T-helper 22 cell (primary cell): ENCODE measurements at places on chromosomes 5 and 9.

GRCh38 chr5:81696418-81697397 is 54.2 kb downstream of the SSBP2 start:
- no peak for DNase-seq

GRCh38 chr9:125529589-125530515 is 177.2 kb downstream of the MAPKAP1 start:
- no peak for DNase-seq

DNA sequence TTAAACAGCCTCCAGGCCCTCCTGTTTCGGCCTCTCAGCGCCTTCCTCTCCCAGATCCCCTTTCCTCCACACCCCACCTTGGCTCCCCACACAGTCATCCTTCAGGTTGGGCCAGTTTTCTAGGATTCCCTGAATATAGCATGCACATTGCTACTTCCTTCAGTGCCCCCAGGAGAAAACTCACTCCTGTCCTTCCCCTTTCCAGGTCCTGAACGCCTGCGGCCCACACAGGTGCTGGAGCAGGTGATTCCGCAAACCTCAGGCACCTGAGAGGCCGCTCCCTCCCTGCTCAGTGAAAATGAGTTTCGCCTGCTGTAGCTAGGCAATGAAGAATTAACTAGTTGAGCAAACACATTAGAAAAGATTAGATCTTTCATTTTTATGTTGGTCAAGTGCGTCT is 185.0 kb downstream of the MED10 start:
- DNase-seq = no peak

GRCh38 chr5:78533356-78533755 is 115.2 kb downstream of the LHFPL2 start:
- no peak for DNase-seq

DNA sequence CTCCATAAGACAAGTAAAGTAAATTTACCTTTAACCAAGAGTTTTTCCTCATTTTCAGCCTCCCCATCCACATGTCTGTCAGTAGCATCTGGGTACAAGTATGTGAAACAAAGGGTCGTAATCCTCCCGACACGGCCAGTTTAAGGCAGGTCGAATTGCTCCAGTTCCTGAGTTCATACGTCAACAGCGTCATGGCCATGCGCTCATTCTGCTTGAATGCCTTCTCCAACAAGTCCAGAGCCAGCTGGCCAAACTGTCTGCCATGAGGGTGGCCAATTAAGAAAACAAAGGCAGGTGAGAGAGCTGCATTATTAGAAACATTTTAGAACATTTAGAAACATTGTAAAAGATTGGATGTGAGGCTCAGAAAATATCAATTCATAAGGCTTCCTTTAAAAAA is 87.5 kb downstream of the TRPM6 start:
- no peak for DNase-seq

DNA sequence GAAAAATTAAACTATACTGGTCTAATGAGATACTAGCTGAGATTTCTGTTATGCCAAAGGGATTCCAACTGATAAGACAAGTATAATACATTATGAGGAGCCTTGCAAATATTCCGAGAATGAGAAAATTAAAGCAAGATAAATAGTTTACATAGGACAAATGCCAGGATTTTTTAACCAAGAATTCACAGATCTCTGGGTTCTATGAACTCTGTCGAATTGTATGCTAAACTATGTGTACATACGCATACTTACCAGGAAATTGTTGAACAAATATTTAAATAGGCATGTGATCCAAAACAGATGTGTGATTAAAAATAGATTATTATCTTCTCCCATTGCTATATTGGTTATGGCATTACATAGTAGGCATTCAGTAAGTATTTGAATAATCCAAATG is 616.6 kb downstream of the GABRG2 start:
- DNase-seq = no peak

DNA sequence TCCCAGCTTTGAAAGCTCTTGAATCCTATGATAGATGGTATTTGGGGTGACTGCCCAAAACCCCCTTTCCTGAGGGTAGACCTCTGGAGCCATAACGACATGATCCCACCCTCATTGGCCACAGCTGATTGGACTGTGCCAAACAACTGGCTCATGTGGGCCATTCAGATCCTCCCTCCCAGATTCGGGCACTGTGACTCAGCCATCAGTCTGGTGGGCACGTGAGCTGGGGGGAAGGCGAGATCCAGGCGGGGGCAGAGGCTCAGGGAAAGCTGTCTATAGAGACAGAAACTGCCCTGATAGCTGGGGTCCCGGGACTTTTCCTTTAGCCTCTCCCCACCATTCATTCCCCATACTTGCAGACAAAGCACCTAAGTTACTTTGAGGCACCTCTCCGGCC is 15.1 kb upstream of the NCS1 start:
- no peak for DNase-seq

GRCh38 chr5:121731377-121731776 is 120.3 kb upstream of the FTMT start:
- DNase-seq = no peak

GRCh38 chr5:28216939-28217360 is 1178.6 kb upstream of the CDH9 start:
- no peak for DNase-seq
